Nucleus accumbens (tissue), 56 donors: ENCODE measurements at places on chromosomes 7 and 10.

DNA sequence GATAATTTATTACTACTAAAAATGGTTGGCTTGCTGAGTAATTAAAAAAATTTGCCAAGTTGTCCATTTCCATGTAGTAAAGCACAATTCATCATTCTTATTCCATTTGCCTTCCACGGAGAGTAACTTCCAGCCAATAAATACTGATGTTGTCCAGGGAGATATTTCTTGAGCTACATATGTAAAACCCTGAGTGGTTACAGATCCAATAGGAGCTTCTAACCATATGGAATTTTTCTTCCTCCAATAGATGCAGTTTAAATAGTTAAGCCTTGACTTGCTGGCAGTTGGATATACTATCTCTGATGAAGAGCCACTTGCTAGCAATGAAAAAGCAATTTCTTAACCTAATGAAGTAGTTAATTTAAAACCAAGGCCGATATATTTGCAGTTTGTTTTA, 271.1 kb downstream of the PLXDC2 start:
- DNase-seq = no peak

DNA sequence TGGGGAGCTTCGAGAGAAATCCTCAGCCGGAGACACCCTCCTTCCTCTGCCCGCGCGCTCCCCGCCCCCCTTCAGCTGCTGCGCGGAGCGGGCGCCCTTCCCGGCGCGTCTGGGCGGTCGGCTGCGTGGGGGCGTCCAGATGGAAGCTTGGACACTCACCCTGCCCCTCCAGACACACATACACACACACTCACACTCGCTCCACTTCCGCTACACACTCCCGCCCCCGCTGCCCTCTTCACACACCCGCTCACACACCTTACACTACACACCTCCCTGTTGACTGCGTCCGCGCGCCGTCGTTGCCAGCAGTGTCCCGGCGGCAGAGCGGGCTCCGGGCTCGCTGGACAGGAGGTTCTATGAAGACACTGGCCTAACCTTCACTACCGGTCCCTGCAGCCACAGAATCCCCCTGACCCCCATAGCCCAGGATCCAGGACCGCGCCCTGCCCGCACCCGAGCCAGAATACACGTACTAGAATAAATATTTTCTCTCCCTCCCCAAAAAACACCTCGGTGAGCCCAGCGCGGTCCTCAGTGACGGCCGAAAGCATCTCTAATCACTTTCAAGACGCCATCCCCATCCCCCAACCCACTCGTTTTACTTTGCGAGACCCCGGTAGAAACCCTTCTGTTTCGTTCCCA, 1.1 kb upstream of the EGR2 start:
- DNase-seq = peak; percentile 40

DNA sequence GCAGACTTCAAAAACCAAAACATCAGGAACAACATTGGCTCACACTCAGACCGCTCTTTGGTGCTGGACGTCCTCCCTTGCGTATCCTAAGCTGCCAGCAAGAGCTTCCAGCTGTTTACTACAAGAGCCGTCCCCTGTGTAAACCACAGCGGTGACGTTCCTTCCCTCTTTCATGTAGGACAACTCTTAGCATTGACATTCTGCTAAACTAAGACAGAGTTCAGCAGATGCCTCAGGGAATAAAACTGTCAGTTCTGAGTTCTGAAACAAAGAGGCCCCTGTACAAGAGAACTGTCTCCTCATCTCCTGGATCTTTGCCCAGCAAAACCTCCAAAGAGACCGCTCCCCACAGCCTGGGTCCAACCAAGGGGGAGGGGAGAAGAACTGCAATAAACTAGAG, 57.8 kb upstream of the OPALIN start:
- DNase-seq = no peak

GRCh38 chr10:86346799-86347665, 19.6 kb downstream of the GRID1 start:
- DNase-seq = no peak

GRCh38 chr10:126730856-126731609, 60.5 kb upstream of the C10orf90 start:
- no peak for DNase-seq

- peak; percentile 10 for DNase-seq
These were observed 23.5 kb downstream of the ABLIM1 start for GRCh38 chr10:114634609-114634979.

DNA sequence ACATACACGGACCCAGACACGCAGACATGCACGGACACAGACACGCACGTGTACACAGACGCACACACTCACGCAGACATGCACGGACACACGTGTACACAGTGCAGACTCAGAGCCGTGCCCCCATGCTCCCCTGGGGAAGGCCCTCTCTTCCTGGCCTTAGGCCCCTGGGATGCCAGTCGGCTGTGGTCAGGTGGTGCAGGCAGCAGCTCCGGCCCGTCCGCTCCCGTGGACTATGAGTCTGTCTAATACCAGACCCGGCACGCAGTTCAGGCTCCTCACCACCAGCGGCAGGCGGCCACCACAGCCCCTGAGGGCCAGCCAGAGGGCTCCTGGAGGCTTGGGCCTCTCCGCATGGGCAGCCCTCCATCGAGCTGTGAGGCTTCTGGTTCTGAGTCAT, 52.0 kb upstream of the NKX6-2 start:
- DNase-seq = no peak

DNA sequence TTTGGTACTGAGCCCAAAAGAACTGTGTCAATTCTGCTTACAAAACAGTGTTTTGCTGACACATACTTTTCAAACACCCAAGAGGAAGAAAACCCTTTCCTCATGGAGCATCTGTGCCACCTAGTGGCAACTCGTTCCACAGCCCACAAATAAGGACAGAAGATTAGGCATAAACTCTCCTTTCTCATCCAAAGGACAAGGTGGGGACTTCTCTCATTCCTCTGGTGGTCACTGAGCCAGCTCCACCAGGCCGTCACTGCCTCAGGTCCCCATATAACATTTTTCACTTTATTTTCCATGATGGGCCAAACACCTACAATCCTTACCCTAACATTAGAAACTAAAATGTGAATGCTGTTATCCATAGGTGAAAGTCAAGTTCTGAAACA, 76.9 kb downstream of the RNF216 start:
- DNase-seq = peak; percentile 64

- no peak for DNase-seq
These were observed 7.3 kb upstream of the ZNF22 start for GRCh38 chr10:44993226-44993921.

GRCh38 chr10:60335708-60336107, 54.0 kb downstream of the ANK3 start:
- no peak for DNase-seq

GRCh38 chr10:121104476-121105111, 253.4 kb downstream of the WDR11 start:
- DNase-seq = no peak

DNA sequence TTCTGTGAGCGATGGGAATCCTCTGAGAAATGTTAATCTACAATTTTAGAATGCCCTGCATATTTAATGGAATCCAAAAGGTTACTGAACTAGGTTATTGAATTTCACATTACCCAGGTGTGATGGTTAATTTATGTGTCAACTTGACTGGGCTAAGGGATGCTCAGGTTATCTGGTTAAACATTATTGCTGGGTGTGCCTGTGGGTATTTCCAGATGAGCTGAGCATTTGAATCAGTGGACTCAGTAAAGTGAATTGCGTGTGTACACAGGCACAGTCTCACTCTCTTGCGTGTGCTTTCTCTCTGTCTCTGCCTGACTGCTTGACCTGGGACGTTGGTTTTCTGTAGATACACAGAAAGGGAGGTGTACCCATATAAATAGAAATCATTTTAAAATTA, 21.7 kb downstream of the RNF32 start:
- no peak for DNase-seq

DNA sequence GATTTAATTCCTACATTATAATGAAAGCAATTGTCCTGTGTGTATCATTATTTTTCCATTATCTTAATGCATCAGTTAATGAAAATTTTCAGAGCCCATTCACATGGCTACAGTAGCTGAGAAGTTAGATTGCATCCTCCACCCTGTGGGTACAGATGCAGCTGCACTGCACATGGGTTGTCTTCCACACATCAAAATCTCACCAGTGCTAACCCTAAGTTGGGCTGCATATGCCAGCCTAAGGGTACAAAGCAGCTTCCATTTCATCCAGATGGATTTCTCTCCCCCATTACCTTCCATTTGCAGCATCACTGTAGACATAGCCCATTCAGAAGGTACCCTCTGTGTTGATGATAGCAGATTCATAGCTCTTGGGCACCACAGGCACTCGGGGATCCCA, 74.7 kb upstream of the WDR11 start:
- DNase-seq = no peak

DNA sequence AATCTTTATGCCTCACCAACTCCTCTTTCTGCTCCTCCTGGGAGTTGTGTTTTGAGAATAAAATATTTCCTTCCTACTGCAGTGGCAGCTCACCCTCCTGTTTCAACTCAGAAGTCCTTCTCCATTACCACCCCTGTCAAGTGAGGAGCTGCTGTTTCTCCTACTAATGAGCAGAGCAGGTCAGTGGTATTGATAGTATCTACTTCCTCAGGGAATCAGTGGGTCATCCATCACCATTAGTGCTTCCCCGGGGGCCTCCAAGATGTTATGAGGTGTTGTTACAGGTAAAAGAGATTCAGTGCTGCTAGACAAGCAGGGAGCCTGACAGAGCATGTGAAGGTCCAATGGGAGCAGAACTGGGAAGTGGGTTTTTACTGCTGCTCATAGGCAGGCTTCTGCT, 795.2 kb downstream of the REEP3 start:
- no peak for DNase-seq

- DNase-seq = no peak
These were observed 660 bp downstream of the CALHM1 start for GRCh38 chr10:103457896-103458583.

GRCh38 chr7:42980514-42980913, 48.3 kb downstream of the MRPL32 start:
- no peak for DNase-seq

DNA sequence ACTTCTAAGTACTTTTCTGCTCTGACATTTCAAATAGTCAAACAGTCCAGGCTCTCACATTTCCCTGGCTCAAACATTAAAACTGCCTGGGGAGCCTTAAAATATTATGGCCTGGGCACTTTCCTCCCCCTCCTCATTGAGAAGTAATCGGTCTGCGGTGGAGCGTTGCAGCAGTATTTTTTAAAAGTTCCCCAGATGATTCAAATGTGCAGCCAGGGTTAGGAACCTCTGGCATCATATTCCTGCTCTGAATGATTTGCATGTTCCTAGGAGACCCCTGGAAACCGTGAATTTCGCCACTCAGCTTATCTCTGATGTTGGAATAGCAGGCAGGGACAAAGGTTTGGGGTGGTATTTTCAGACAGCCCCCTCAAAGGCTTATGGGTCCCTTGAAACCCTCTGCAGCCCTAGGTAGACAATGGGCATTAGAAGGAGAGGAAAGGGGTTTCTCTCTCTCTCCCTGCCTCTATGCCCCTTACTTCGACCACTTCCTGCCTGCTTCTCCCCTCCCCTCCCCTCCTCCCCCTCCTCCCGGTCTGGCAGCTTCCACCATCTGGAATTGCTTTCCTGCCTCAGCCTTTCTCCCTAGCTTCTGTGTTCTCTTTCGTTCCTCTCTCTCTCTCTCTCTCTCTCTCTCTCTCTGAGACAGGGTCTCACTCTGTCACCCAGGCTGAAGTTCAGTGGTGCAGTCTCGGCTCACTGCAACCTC, 622.2 kb downstream of the GALNT17 start:
- DNase-seq = no peak

DNA sequence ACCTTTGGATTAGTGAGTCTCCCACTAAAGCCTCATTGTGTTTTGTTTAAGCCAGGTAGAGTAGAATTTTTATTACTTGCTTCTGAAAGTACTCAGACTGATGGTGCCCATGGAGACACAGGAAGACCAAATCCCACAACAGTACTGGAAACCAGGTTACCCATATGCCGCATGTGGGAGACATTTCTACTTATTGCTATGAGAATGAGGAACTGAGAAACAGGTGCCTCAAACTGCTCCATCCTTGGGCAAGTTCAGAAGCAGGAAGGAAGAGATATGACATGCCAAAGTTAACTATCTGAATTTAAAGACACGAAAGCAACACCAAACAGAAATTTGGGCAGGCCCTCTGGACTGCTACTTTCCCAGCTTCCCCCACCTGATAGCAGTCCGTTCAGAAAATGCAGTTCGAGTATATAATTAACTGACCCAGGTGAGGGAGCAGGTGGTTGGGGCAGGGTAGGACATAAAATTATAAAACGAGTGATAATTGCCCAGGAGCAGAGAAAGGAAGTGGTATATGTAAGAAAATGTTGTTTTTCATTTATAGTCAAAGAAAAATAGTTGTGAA, 382.3 kb upstream of the MTPN start:
- no peak for DNase-seq

GRCh38 chr10:79128923-79129305, 60.1 kb downstream of the ZMIZ1 start:
- no peak for DNase-seq

DNA sequence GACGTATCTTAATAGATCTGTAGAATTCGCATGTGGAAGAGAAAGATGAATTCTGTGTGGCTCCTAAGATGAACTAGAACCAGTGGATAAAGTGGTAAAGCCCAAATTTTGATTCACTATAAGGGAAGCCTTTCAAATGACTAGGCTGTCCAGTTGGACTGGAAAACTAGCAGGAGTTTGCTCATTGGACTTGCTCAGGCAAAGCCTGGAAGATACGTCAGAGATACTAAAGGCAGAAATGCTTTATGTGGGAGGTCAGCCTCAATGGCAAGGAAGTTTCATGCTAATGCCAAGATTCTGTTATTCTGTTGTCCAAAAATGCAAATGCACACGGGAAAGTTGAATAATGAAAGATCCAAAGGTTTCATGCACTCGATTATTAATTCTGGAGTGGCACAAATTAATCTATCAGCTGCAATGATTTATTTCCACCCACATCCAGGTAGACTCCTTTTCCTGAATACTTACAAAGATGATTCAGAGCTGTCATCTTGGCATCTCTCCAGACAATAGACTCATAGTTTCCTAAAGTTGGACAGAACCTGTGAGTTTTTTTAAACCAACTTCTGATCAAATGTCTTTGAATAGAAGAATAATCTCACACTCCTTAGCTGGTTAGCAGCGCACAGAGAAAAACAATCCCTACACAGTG, 20.5 kb upstream of the PPP1R3C start:
- DNase-seq = no peak

GRCh38 chr10:5608608-5609220, 57.7 kb downstream of the ASB13 start:
- no peak for DNase-seq

DNA sequence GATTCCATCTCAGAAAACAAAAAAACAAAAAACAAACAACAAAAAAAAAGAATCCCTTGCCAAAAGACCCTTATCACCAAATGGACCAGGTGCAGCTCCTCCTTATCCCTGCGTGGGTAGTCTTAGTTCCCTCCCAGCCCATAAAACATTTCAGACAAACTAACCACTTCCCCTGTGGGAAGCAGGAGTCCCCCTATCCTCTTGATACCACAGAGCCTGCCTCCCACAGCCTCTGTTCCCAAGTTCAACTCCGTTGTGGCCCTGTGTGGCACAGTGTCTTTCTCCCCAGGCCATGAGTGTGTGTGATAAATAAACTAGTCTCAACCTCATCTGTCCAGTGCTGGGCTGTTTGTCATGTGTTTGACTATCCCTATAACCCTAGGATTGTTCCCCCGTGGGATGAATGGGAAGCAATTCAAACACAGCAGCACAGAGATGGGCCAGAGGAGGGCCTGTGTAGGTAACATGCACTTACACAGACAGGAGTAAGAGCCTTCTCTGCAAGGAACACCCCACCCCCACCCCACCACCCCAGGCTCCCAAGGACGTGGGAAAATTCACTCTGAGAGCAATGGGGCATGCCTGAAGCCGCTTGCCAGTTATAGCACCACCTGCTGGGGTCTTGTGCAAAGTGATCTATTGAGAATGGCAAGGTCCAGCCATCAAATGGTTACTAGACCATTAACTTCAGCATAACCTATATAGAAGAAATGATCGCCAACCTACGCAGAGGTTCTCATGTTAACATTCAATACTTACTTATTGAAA, 147.1 kb upstream of the GHITM start:
- no peak for DNase-seq
